Left cardiac atrium (tissue), 4 donors: ENCODE measurements at places on chromosomes 12 and 14. TPM values are rescaled to one million over a fixed set of nuclear protein-coding genes. Genes with fewer than 3 reads are reported as not detected.

GRCh38 chr14:58571769-58572472 is 65.8 kb upstream of the DACT1 start:
- no peak for DNase-seq

DNA sequence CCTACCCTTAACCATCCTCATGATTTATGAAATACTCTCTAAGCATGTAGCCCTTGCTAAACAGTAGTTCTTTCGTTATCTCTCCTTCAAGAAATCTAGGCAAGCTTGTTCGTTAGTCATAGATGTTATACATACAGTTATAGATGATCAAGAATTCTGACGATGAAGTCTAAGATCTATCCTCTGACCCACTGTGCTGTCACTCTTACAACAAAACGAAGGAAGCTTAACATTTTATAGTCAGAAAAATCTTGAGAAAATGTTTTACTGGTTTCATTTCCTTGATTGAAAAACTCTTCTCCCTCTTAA is 68.9 kb downstream of the SPPL3 start:
- DNase-seq = no peak

GRCh38 chr12:109115758-109116610 is at the start of gene ACACB:
ACACB (plus strand) TSS chr12:109116587; CDS start chr12:109139406, 22,819 bp downstream.
- DNase-seq = peak; percentile 67

DNA sequence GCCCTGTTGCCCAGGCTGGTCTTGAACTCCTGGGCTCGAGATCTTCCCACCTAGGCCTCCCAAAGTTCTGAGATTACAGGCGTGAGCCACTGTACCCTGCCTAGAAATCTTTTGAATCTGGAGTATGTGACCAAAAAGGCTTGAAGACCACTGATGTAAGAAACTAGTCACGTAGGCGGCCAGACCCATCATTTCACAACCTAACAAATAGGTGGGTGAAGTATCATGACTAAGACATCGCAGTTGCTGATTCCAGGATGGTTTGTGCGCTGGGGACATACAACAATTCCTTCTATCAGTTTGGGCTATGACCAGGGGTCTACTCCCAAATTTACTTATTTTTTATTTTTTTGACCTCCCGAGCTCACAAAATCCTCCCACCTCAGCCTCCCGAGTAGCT is 11.8 kb upstream of the CDK2AP1 start:
- no peak for DNase-seq

DNA sequence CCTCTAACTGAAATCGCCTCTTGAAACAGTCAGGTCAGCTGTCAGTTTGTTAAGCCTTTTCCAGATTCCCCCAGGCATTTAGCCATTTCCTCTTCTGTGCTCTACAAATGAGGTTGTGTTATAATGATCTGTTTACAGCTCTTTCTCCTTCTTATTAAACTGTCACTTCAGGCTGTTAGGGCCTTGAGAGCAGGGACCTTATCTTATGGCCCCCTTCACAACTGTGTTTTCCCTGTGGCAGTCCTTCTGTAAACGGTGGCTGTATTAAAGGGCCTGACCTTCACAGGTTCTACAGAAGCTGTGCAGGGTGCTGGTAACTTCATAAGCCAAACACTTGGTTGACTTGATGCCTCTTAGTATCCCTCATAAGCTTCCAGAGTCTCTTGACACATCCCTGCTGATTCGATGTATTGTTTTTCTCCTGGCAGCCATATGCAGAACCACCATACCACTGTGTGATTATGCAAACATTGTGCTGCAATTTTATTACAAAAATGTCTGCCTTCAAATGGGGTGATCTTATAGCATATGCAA is 104.7 kb downstream of the PLEKHA5 start:
- DNase-seq = no peak

DNA sequence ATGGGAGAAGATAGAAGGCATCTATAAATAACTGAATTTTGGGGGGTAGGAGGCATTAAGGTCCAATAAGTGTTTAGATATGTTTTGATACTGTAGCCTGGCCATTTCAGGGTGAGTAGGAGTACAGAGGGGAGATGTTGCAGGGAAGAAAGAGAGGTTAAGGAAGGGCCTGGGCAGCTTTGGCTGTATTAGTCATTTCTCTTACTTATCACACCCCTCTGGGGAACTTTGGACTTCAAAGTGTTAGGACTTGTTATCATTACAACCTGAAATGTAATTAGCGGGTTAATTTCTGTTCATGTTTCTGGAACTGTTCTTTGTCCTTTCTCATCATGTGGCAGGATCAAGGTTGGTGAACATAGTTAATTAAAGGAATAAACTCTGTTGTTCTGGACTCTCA is 40.3 kb downstream of the SUSD6 start:
- no peak for DNase-seq

- DNase-seq = no peak
These were observed 25.5 kb upstream of the FBXO34 start for GRCh38 chr14:55245657-55246268.

The ESPL1 gene
- total RNA-seq = 1.3 TPM

The GOLT1B gene
- 24.9 TPM for total RNA-seq

The VRTN gene
- not detected for total RNA-seq

The PCNX1 gene
- 44.1 TPM for total RNA-seq

The VWF gene
- 483 TPM for total RNA-seq
